GM23338 (cell line): ENCODE measurements at places on chromosomes 2 and 18. TPM values are rescaled to one million over a fixed set of nuclear protein-coding genes. Genes with fewer than 3 reads are reported as not detected.

The BOLL gene
- total RNA-seq: 0.04 TPM in 1 of 2 replicates, not detected in the other

DNA sequence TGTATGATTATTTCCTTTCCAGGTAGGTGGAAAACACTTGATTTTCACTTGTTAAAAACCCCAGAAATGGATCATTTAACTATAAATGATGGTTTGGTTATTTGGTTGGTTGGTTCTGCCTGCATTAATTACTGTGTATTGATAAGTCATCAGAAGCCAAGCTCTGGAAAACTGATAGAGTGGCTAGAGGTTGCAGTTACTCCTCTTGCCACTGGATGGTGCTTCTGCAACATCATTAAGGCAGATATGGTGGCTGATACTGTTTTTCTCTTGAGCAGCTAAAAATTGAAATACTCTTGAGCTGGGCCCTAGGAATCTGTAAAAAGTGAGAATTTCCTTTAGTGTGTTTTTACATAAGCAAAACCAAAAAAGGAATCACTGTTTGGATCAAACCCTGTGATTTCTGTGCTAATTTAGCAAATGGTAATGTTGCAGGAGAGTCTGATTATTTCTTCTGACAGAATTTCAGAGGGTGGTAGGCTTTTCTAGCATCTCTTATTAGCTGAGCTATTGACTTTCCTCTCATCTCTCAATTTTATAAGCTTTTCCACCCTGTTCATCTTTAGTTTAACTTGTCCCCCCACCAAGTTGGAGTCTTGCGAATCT, 54.3 kb downstream of the RAB10 start:
- H3K36me3 ChIP-seq: no peaks in the 10 kb centered on the region
- no peak overlapping the region for H3K4me3 ChIP-seq
- H3K27ac ChIP-seq: no peak overlapping the region
- no peaks in the 10 kb centered on the region for H3K27me3 ChIP-seq
- peak; percentile 67 for DNase-seq

The TMEM214 gene
- 34.2 and 36.5 TPM in 2 replicates for total RNA-seq

DNA sequence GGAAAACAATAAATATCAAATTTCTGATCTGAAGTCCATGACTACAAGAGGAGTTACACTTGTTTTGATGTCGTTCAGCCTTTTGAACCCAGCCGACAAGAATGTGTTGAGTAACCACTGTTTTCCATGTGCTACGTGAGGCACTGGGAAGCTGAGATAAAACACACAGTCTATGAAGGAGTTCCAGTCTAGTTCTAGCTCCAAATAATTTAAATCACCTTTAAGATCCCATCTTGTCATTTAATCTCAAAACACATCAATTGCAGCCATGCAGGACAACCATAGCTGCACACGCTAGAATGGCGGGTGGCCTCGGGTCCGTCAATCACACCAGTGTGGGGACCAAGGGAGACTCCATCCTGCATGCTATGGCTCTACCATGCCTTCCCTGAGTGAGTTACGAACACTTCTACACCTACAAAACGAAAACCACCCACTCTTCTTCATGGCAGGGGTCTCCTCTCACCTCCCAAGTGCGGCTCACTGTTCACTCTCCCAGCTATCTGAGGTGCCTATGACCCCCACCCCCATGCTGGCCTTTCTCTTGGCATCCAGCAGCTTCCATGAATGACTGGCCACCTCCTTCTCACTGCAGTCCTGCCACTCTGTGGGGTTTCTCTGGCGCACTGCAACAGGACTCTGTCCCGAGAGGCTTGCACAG, 3.8 kb downstream of the FHL2 start:
- peaks cover 21% of the 10 kb centered on the region for H3K27me3 ChIP-seq
- no peaks in the 10 kb centered on the region for H3K36me3 ChIP-seq
- no peak for DNase-seq

GRCh38 chr2:220002699-220003098, 375.3 kb downstream of the SLC4A3 start:
- DNase-seq: no peak
- no peaks in the 10 kb centered on the region for H3K27me3 ChIP-seq
- H3K4me1 ChIP-seq: peaks cover 3% of the 10 kb centered on the region; the same call in 1 of the 2 replicates

GRCh38 chr2:96694279-96694678, 45.6 kb downstream of the LMAN2L start:
- no peak overlapping the region for H3K4me3 ChIP-seq
- no peaks in the 10 kb centered on the region for H3K4me1 ChIP-seq
- H3K36me3 ChIP-seq: no peaks in the 10 kb centered on the region
- H3K27ac ChIP-seq: no peak overlapping the region
- DNase-seq: no peak
